ENCODE measurements at places on chromosomes 11 and 22.

- peak; percentile 66 for DNase-seq
Observed at GRCh38 chr11:17012712-17013547, 1.3 kb downstream of the PLEKHA7 start.

- DNase-seq, result no peak
Observed at GRCh38 chr11:46745328-46745727, 26.3 kb downstream of the F2 start.

GRCh38 chr11:61539006-61539405 lies 30.5 kb downstream of the LRRC10B start:
- no peak for DNase-seq

DNA sequence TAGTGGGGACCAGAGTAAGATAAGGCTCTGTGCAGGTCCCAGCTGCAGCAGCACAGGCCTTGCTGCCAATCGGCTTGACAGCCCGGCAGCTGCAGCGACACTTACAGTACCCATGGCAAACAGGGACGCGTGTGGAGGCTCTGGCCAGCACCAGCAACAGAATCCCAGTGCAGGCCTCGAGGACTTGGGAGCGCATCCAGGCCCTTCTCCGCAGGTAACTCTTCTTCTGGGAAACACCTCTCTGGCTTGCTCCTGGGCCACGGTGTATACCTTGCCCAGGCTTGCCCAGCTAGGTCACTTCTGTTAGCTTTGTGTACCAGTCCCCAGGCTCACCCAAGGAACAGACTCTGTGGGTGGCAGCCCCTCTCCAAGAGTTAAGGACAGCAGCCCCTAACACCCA lies 126.7 kb downstream of the CTTN start:
- no peak for DNase-seq

DNA sequence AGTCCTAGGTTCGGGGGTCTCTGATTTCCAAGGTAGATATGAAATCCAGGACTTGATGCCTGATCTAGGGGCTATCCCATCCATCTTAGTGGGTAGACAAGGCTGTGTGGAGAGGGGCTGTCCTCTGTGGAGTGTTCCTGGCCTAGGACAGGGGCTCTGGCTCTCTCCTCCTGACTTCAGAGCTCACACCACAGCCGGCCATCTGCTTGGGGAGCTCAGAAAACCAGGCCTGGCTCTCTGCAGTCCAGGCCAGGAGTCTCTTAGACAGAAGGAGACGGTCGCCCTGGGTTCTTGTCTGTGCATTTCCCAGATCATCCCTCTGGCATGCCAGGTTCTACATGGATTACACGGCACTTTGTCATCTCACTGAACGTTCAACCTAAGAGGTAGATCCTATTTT lies 17.9 kb downstream of the TUB start:
- no peak for DNase-seq

Measured in stromal cell of bone marrow (primary cell).